ENCODE measurements at places on chromosomes 5 and 9. TPM values are rescaled to one million over a fixed set of nuclear protein-coding genes. Genes with fewer than 3 reads are reported as not detected.

Gene GKAP1
- polyA plus RNA-seq: 24.7 TPM

Gene EIF4E1B
- not detected for polyA plus RNA-seq

Gene SLC34A3
- 7.4 TPM for polyA plus RNA-seq

Gene GAPT
- polyA plus RNA-seq: 0.55 TPM

Gene NOXA1
- polyA plus RNA-seq: 6.7 TPM

Gene STPG3
- polyA plus RNA-seq: 1.5 TPM

Gene INVS
- polyA plus RNA-seq: 28.9 TPM

Gene GAPVD1
- polyA plus RNA-seq: 43.8 TPM

Gene CCDC192
- 1.5 TPM for polyA plus RNA-seq

Gene ENHO
- polyA plus RNA-seq: 1.4 TPM

Gene GFI1B
- polyA plus RNA-seq: 0.52 TPM

Gene GHR
- 27.3 TPM for polyA plus RNA-seq

Gene LECT2
- 5.2 TPM for polyA plus RNA-seq

Gene IFNA13
- not detected for polyA plus RNA-seq

Gene HMMR
- polyA plus RNA-seq: 30.0 TPM

Gene EQTN
- polyA plus RNA-seq: 0.43 TPM

Gene KLHL3
- 25.4 TPM for polyA plus RNA-seq

Gene STKLD1
- polyA plus RNA-seq: 4.4 TPM

Gene RNF183
- 5.1 TPM for polyA plus RNA-seq

Gene MARCHF6
- polyA plus RNA-seq: 242 TPM

Gene MACROH2A1
- 242 TPM for polyA plus RNA-seq

Gene FCHSD1
- polyA plus RNA-seq: 17.3 TPM

Gene MSMP
- polyA plus RNA-seq: not detected

Gene PLAC8L1
- 2.4 TPM for polyA plus RNA-seq

Gene OTP
- not detected for polyA plus RNA-seq

Gene SPINK7
- 0.35 TPM for polyA plus RNA-seq

Gene BDP1
- polyA plus RNA-seq: 49.7 TPM

Data from left kidney (tissue), 8 donors.